CD4-positive, alpha-beta T cell treated with Interleukin-15 for 4 hours (primary cell): ENCODE measurements at places on chromosomes 12 and 14.

DNA sequence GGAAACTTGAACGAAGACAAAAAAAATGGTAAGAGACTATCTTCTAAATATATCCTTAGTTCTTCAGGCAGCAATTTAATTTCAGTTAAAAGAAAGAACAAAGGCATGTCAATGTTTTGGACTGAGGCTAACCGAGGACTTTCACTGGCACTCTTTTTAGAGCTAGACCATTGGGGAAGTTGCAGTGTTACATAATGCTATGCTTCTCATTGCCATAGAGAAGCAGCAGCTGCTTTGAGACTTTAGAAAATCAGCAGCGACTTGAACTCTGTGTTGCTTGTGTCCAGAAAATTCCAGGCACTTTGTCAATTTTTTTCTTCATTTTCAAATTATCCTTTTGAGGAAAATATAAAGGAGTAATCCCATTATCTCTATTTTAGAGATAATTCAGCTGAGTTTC lies 964.2 kb downstream of the NRXN3 start:
- DNase-seq = no peak

- no peak for DNase-seq
These were observed 13.0 kb upstream of the OR6J1 start for GRCh38 chr14:22656945-22657731.

DNA sequence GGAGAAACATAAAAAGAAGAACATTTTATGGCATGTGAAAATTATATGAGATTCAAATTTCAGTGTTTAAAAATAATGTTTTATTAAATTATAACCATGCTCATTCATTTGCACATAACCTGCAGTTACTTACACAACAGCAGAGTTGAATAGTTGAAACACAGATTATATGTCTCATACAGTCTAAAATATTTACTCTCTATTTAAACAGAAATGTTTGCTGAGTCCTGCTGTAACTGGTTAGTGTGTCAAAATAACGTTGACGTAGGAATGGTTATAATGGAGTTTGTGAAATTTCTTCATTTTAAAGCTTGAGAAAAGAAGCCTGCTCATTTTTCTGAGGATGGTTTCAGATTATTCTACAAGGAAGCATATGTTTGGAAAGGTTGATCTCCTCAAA lies 196.5 kb upstream of the GARIN2 start:
- DNase-seq = no peak

- no peak for DNase-seq
These were observed 16.5 kb upstream of the LTA4H start for GRCh38 chr12:96051756-96052485.

DNA sequence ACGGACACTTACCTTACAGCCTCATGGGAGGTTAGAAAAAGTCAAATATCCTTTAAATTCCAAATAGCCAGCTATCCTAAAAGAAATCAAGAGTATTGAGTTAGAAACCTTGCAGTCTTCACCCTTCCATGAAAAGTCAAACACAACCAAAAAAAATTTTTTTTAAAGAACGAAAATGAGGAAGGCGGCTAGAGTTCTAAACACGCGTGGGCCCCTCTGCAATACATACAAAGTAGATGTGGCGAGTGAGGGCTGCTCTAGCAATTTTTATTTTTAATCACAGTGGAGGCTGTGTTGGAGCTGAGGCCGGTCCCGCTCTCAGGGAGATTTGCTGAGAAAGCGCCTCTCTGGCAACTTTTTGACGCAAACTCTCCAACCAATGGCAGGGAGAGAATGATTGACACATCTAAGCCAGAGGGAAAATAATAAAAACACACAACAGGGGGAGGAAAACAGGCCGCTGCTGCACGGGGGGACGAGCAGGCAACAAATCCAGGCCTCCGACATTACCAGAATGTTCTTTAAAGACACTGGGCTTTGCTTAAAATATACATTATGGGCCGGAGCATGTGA lies at the start of gene OTX2:
Gene OTX2, minus strand, starts transcription at position 333 of the 573 bp plus-strand sequence. CDS start 5,023 bp downstream, outside the sequence.
- no peak for DNase-seq

GRCh38 chr14:21454843-21455544 lies 929 bp downstream of the CHD8 start:
- no peak for DNase-seq

DNA sequence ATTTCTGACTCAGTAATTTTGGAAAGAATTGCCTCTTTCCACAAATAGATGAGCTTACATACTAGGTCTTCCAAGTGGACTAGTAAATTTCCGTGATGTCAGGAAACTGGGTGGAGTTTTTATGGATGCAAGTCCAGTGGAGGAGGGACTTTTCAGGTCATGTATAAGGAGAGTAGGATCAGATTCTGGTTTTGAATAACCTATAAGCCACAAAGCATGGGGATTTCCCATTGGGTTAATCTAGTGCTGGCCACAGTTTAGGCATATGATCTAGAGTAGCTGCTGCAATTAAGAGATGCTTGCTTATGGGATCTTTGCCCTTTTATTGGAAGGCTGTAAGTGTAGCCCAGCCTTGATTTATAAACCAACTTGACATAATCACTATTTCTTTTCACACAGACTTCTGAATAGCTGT lies 33.8 kb downstream of the STK38L start:
- DNase-seq = no peak

GRCh38 chr12:126719912-126720705 lies 1546.9 kb upstream of the TMEM132C start:
- DNase-seq = no peak

- DNase-seq = no peak
These were observed 13.6 kb downstream of the ACADS start for GRCh38 chr12:120739031-120739762.

GRCh38 chr12:40336573-40337199 lies 111.9 kb downstream of the LRRK2 start:
- DNase-seq = no peak

- no peak for DNase-seq
These were observed 27.0 kb upstream of the OS9 start for GRCh38 chr12:57666897-57667296.

- DNase-seq = no peak
These were observed 211.9 kb downstream of the MED13L start for GRCh38 chr12:116065606-116066005.

DNA sequence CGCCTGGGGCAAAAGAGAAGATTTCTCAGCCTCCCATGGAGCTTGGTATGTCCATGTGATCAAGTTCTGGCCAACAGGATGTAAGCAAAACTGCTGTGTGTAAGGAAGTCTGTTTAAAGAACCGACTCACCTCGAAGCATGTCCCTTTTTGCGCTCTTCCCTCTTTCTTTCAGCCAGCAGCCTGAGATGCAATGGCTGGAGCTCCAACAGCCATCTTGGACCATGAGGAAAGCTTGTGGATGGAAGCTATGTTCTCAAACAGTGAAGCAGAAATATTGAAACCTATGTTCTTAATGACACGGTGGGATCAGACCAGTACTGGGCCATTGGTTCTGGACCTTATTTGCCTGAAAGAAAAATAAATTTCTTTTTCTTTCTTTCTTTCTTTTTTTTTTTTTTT lies 82.3 kb upstream of the SLC24A4 start:
- DNase-seq = no peak

DNA sequence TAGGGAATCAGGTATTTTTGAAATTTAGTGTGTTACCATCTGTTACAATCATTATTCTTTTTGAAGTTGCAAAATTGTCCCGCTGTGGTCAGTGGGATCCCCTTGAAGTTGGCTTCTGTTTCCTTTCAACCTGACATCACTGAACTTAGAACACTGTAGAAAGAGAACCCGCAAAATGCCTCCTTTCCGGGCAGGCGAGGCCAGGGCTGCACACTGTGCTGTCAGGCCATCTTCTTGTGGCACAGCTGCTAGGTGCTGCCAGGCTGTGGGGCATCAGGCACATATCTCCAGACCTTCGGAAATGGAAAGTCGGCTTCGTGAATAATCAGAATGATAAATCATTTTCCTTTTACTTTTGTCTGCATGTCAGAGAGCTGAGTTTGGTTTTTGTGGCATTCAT lies 103.5 kb downstream of the GLT1D1 start:
- no peak for DNase-seq

- no peak for DNase-seq
These were observed 6.5 kb downstream of the GLRX5 start for GRCh38 chr14:95541346-95541745.
